Stimulated activated CD4-positive, alpha-beta T cell treated with anti-CD3 and anti-CD28 coated beads, Interleukin-2, amount 100 ng/mL, for 48 hours (primary cell): ENCODE measurements at places on chromosomes 3 and 15.

DNA sequence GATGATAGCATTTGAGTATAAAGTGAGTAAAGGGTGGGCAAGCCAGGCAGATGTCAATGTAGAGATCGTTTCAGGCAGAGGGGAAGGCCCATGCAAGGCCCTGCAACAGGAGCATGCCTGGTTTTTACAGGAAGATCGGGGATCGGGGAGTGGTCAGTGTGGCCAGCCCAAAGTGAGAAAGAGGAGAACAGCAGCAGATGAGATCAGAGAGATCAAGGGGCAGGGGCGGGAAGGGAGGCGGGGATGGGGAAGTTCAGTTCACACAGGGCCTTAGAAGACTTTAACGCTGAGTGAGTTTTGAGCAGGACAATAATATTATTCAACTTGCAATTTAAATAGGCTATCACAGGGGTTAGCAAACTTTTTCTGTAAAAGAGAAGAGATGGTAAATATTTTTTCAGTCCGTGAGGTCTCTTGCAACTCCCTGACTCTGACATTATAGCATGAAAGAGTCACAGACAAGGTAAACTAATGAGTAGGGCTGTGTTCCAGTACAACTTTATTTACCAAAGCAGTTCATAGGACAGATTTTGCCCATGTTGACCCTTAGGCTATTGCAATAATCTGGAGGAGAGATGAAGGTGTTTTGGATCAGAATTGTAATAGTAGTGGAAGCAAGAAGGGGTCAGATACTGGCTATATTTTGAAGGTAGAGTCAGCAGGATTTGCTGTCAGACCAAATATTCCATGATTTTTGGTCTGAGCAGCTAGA, 12.4 kb upstream of the CD47 start:
- DNase-seq: no peak

- no peak for DNase-seq
These were observed 110.9 kb upstream of the ZNF717 start for GRCh38 chr3:75896265-75896664.

DNA sequence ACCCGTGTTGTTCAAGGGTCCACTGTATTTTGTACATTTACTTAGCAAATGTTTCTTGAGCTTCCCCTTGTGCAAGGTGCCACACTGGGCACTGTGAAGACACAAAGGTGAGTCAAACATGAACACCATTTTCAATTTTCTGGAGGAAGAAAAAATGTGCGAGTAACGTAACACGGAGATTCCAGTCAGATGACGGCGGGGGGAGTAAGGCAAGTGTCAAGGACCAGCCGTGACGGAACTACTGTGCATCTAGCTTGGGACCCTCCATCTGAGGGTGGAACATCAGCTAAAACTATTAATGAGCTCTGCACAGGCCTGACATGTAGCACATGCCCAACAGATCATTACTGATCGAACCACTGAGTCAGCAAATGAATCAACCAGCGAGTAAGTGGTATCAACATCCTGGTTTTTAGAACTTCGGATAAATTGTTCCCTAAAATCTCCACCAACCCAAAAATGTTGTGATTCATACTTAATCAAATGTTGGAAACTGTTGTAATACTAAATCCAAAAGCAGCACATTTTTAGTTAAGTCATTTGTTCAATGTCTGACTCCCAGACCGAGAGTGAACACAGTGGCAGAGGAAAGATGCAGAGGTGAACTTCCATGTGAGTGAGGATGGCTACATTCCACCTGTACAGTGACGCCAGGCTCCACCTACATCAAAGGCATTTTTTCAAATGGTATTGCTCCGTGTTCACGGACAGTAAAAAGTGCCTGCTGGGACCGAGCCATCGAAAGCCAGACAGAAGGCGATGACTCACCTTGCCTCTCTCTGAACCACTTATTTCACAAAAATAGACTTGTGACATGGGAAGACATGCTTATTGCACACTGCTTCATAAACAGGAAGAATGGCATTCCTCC, 172.2 kb downstream of the ATP10A start:
- DNase-seq: no peak

- DNase-seq: no peak
These were observed 257.4 kb downstream of the PLOD2 start for GRCh38 chr3:145903472-145904013.

- DNase-seq: no peak
These were observed 59.4 kb upstream of the XRN1 start for GRCh38 chr3:142507241-142507640.

DNA sequence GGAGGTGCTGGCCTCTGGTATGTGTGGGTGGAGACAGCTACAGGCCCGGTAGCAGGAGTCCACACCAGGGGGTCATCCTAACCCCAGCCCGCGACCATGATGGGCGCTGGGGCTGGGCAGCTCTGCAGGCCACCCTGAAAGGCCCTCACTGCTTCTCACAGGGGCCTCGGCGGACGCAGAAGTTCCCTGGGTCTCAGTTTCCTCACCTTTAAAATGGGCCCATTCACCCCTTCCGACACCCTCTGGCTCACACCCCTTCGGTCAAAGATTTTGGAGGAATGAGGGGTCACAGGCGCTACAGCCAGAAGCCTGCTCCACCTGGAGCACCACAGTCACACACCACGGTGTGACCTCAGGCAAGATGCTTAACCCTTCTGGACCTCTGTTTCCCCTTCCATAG, 8.0 kb downstream of the PLXND1 start:
- DNase-seq: no peak

GRCh38 chr3:161682715-161683114, 186.1 kb downstream of the OTOL1 start:
- DNase-seq: no peak

GRCh38 chr15:79680720-79681119, 216.1 kb downstream of the MTHFS start:
- no peak for DNase-seq
